GM04504 (cell line): ENCODE measurements at places on chromosomes 2 and 18.

GRCh38 chr18:62371436-62371835 is 46.3 kb downstream of the TNFRSF11A start:
- DNase-seq = no peak

- DNase-seq = no peak
Observed at GRCh38 chr18:9890957-9891356, 5.2 kb downstream of the TXNDC2 start.

DNA sequence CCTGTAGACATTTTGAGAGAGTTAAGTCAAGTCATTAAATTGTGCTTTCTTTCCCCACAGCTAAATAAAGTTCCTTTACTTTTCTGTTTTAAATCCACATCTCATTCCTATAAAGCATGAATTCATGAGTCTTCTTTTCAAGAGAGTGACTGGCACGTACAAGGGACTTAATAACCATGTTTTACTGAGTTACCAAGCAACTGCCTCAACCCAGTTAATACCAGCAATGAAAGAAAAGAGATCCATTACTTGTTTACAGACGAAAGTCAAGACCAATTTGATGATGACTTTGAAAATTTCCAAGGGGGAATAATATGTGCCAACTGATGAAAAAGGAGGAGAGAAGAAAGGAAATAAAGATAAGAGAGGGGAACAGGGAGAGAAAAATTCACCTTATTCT is 1082.5 kb upstream of the GYPC start:
- DNase-seq = no peak

- DNase-seq = no peak
Observed at GRCh38 chr2:217856871-217857270, 145.9 kb downstream of the TNS1 start.

DNA sequence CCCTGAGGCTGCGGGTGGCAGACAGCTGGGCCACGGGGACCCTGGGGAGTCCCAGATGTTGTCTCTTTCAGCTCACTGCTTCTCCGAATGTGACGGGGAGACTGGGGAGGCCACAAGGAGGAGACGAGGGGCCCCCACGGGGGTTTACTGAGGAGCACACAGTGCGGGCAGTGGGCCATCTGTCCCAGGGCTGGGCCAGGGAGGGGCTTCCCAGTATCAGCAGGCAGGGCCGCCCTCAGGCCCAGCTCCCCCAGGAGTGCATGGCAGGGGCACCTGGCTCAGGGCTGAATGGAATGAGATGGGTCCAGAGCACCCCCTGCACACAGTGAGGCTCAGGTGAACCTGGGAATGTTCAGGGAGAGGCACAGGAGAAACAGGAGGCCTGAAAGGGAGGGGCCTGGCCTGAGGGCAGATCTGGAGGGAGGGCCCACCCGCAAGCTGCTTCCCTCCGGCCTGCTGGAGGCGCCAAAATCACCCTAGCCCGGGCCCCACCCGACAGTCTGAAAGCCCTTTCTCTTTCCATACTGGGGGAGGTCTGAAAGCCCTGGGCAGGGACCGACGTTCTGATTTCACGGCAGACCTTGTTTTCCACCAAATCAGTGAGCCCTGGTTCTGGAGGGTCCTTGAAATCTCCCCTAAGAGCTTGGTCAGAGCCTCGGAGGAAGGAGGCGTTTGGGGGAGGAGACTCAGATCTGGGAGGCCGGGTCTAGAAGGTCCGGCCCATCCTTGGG is 35.5 kb upstream of the PTMA start:
- no peak for DNase-seq

DNA sequence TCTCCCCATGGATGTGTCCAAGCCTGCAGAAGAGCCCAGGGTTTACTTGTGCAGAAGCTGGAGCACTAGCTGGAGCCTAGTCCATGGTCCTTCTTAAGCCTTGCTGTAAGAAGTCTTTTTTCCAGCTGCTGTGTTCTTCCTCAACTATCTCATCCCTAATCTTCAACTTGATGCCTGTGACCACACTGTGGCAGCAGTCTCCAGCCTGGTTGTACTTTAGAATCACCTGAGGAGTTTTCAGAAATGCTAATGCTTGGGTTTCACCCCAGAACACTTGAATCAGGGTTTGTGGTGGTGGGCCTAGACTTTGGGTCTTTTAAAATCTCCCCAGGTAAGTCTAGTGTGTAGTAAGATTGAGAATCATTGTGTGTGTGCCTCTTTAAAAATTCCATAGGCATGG is 173.6 kb downstream of the ADCYAP1 start:
- DNase-seq = no peak

GRCh38 chr2:236209996-236210395 is 41.8 kb upstream of the GBX2 start:
- DNase-seq = no peak

GRCh38 chr2:132815516-132815915 is 145.5 kb upstream of the LYPD1 start:
- no peak for DNase-seq

- DNase-seq = no peak
Observed at GRCh38 chr2:44929159-44929734, 12.3 kb upstream of the SIX3 start.

GRCh38 chr2:68126561-68126960 is 31.1 kb upstream of the PNO1 start:
- no peak for DNase-seq

- DNase-seq = no peak
Observed at GRCh38 chr2:159961037-159961436, 101.4 kb downstream of the PLA2R1 start.

DNA sequence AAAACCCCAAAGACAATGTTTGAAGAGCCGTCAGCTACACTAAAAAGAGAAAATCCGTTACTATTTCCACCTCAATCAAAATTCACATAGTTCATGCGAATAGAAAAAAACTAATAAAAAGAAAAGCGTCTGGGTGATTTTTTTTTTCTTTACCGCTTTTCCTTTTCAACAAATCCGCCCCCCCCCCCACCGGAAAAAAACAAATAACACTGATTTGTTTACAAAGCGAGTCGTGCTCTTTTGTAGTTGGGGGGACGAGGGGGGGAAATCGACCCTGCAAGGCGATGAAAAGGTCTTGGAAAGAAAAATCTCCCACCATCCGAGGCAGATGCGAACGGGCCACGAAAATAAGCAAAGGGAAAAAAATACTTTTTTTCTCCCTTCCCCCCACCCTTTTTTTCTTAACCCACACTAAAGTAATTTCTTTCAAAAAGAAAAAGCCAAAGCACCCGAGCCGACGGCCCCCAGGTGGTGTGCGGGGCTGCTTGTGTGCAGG is 638 bp downstream of the ZNF521 start:
- DNase-seq = no peak

DNA sequence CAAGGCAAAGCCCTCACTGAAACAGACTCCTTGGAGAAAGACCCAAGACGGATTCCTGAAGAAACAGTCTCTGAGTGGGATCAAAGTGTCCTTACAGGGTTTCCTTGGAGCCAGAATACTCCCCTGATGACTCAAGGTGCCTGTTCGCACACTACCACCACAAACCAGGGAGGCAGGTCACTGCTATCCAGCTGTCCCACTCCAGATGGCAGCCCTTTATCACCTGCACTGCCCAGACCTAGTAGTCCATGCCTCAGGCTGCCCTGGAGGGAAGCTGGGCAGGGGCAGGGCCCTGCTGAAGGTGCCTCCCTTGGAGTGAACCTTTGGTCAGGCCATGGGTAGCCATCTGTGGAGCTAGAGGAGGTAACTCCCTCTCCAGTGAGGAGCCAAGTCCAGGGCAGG is 34.1 kb downstream of the TRABD2A start:
- no peak for DNase-seq

DNA sequence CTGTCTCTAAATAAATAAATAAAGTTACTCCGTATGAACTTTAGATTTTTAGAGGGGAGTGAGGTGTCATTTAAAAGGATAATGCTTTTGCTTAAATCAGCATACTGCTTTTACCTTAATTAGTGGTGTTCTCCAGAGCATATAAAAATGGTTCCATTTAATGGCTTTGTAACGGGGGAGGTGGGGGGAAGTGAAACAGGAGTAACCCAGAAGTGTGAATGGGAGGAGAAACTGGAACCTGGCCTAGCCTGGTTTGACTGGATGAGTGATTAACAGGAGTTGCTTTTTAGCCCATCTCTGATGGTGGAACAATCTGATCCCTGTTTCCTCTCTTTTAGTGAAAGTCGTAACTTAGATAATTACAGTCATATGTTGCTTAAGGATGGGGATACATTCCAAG is 1.6 kb downstream of the CNDP2 start:
- DNase-seq = no peak

GRCh38 chr2:144240656-144241339 is 279.1 kb downstream of the ZEB2 start:
- DNase-seq = no peak

GRCh38 chr2:161096336-161096735 is 63.9 kb upstream of the TANK start:
- DNase-seq = no peak

DNA sequence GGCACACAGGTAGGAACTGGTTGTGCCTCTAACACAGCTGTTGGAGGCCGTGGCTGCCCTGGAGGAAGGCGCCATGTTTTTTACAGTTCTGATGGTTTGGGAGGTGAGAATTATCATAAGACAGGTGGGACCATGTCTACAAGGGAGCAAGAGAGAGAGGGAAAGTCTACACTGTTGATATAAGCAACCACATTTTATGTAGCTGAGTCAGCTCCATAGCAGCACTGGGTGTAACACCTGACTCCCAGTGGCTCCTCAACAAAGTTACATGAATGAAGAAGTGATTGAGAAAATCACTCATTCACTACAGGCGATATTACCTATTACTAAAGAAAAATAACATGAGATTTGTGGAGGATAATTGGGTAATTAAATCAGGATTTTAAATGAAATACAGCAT is 41.3 kb upstream of the ACAA2 start:
- no peak for DNase-seq

DNA sequence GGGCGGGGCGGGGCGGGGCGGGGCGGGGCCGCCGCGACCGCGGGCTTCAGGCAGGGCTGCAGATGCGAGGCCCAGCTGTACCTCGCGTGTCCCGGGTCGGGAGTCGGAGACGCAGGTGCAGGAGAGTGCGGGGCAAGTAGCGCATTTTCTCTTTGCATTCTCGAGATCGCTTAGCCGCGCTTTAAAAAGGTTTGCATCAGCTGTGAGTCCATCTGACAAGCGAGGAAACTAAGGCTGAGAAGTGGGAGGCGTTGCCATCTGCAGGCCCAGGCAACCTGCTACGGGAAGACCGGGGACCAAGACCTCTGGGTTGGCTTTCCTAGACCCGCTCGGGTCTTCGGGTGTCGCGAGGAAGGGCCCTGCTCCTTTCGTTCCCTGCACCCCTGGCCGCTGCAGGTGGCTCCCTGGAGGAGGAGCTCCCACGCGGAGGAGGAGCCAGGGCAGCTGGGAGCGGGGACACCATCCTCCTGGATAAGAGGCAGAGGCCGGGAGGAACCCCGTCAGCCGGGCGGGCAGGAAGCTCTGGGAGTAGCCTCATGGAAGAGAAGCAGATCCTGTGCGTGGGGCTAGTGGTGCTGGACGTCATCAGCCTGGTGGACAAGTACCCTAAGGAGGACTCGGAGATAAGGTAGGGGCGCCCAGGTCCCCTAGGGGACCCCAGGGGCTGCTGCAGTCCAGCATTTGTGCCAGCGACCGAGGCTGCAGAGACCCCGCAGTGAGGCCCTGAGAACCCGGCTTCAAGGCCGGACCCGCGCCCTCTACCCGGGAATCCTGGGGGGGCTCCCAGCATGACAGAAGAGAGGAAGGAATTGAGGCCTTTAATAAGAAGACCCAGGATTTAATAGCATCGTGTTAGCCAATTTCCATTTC is at the start of gene KHK:
TSS of gene KHK (plus strand) at position 49 of the 870 bp plus-strand sequence. CDS start at position 537, 488 bp downstream.
- DNase-seq = no peak

GRCh38 chr2:208315081-208315788 is 49.2 kb downstream of the PIKFYVE start:
- peak; percentile 59 for DNase-seq

GRCh38 chr2:99748344-99748743 is 258.5 kb upstream of the REV1 start:
- DNase-seq = no peak

- no peak for DNase-seq
Observed at GRCh38 chr18:11808001-11808855, 43.0 kb upstream of the CHMP1B start.

DNA sequence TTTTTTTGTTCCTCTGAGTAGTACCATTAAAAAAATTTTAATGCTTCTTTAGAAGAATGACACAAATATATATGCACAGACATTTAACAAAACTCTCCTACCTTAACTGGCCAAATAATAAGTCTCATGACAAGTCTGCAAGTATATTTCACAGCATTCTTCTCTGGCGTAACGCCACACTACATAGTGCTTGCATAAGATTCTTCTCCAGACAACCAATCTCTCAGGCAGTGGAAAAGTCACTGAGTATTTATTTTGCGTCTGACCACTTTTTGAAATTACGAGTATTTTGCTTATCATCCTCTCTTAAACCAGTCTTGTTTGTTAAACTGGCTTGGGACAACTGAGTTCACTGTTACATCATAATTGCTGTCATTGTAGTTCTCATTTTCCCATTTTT is 749.2 kb downstream of the ADCYAP1 start:
- DNase-seq = no peak

- DNase-seq = no peak
Observed at GRCh38 chr2:10208736-10209135, 86.2 kb downstream of the RRM2 start.

DNA sequence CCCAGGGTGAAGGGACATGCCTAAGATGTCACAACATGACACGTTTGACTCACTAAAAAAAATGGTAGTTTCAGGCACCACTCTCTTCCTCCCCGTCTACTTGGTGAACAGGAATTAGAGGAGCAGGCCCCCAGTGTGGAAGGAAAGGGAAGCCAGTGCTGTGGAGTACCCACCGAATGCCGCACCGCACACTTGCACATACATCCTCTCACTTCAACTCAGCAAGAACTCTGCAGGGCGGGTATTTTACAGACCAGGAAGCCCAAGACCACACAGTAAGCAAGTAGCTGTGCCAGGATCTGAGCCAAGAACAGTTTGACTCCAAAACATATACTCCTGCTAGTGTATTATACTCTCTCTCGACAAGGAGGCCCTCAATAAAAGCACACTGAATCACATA is 69.8 kb downstream of the BCL2 start:
- DNase-seq = no peak

DNA sequence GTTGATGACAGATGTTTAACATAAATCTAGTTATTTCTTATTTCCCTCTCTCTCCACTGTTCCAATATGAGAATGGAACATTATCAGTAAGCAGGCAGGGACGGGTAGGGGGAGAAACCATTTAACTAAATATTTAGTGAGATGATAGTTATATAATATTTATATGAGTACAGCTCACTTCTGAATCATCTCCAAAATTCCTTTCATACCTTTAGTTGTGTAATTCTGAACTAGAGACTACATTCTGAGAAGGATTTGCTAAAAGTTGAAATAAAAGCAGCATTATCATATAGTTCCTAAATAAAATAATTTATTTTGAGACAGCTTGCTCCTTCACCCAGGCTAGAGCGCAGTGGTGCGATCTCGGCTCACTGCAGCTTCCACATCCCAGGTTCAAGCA is 41.4 kb downstream of the B4GALT6 start:
- DNase-seq = no peak

- no peak for DNase-seq
Observed at GRCh38 chr2:13616059-13616458, 899.3 kb downstream of the TRIB2 start.
